ENCODE measurements at places on chromosomes 7 and 10.

DNA sequence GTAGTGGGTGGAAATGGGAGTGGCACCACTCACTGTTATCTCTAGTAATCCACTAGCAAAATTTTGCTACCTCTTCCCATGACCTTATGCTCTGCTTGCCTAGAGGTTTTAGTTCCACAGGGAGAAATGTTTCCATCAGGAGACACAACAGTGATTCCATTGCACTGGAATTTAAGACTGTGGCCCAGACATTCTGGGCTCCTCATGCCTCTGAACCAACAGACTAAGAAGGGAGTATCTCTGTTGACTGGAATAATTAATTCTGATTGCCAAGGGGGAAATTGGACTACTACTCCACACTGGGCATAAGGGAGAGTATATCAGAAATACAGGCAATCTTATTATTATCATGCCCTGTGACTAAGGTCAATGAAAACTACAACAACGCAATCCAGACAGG is 16.2 kb upstream of the BRAF start:
- no peak for DNase-seq

DNA sequence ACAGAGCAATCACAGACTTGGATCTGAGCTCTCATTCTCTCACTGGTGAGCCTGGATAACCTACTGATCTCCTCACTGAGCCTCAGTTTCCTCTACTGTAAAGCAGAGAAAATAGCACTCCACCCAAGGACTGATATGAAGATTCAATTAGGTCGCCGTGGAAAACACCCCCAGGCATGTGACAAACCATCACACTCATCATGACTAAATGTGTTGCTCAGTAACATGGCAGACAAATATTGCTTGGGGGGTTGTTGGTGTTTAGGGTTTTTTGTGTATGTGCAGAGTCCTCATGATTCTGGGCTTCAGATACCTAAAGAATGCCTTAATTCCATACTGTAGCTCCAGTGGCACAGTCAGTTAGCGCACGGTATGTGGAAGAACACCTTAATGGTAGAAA is 122.1 kb upstream of the TCF7L2 start:
- no peak for DNase-seq

DNA sequence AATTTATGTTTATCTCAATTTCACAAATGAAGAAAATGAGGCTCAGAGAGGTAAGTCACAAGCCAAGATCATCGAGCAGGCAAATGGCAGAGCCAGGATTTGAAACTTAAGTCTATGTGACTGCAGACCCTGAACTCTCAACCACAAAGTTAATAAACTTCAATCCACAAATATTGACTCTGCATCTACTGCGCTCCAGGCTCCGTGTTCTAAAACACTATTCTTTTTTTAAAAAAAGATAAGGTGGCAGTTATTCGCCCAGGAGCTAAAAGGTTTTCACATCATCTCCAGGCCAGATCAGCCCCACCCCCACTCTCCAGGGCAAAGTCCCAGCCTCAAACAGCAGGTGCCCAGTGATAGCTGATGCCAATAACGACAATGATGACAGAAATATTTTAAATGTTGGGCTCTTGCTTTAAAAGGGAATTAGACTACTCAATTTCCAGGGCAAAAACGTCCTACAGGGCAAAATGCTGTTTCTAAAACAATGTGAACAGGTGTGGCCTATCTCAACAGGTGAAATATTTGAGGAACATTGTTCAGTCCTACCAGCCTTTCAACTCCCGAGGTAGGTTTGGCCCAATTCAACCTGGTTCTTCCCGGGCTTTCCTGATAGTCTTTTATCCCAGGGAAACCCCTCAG is 85.2 kb downstream of the SORBS1 start:
- no peak for DNase-seq

GRCh38 chr10:85026878-85027467 is 698.6 kb downstream of the CCSER2 start:
- DNase-seq, result no peak

- DNase-seq, result no peak
Observed at GRCh38 chr7:42932811-42933591, 825 bp downstream of the MRPL32 start.

DNA sequence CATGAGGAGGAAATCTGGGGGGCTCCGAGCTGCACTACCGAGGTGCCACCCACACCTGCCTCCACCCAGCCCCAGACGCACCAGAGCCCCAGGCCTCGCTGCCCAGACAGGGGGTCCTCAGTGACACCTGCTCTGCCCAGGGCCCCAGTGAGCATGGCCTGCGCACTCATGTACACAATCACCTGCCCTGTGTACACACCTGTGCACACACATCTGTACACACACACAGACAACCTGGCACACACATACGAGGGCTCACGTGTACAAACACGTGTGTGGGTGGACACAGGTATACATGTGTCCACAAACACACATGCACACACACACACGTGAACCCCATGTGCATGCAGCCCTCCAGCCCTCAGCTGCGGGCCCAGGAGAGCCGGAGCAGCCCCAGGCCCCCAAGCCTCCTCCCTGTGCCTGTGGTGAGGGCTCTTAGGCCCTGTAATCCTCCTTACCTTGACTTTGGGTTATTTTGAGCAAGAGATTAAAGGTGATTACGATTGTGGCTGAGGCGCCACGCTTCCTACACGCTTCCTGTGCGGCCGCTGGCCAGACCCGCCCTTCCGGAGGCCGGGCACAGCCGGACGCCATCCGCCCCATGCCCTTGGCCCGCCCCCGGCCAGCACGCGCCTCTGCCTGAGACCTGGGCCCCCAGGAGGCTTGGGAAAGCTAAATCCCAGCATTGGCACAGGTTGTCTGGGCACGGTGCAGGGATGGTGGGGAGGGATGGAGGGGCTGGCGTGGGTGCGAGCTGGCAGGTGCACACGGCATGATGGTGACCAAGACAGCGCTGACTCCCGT is 71.9 kb downstream of the ELFN1 start:
- DNase-seq, result no peak

DNA sequence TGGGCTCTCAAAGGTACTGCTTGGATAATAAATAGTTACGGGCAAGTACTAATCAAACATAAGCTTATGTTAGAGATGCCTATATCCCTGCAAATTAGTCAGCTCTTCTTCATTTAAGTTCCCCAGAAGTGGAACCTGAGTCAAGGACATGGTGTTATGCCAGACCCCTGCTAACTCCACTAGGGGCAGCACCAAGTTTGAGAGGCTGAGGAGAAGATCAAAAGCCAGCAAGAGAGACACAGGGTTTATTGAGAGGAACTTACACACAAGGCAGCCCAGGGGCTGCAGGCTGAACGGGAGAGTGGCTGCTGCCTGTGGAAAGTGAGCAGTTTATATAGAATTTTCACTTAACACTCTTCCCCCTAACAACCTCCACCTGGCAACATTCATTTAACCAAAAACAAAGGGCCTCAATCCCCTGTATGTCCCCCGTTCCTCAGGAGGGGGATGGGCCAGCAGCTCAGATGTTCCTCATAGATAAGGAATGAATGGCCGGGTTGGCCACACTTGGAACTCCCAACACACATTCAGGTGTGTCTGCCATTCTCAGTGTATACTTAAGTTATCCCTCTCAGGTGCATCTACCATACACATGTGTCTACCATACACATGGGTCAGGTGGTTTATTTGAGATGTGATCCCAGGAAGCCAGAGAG is 62.6 kb upstream of the GHITM start:
- no peak for DNase-seq

- DNase-seq, result no peak
Observed at GRCh38 chr10:112951359-112952281, 1.6 kb downstream of the TCF7L2 start.

DNA sequence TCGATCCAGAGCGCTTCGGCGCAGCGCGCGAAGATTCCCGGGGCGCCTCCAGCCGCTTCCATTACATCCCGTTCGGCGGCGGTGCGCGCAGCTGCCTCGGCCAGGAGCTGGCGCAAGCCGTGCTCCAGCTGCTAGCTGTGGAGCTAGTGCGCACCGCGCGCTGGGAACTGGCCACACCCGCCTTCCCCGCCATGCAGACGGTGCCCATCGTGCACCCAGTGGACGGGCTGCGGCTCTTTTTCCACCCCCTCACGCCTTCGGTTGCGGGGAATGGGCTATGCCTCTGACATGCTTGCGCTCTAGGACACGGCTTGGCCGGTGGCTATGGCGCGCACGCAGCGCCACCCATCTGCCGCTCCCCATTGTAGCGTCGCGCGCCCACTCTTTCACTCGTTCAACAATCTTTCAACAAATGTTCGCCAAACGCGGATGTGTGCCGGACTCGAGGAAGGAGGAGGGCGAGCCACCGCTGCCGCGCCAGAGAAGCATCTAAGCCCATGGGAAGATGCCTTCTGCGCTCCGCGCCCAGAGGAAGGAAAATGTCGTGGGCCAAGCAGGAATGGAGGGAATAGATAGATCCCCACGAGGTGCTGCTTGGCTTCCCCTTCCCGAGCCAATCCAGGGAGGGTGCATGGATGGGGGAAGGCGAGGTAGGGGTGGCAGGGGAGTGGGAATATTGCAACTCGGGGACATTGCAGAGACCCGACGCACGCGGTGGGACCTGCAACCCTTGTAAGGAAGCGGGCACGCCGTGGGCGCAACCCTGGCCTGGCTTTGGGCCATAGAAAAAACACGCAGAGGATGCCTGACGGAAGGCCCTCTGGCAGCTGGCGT is 5.1 kb upstream of the CYP26A1 start:
- no peak for DNase-seq

DNA sequence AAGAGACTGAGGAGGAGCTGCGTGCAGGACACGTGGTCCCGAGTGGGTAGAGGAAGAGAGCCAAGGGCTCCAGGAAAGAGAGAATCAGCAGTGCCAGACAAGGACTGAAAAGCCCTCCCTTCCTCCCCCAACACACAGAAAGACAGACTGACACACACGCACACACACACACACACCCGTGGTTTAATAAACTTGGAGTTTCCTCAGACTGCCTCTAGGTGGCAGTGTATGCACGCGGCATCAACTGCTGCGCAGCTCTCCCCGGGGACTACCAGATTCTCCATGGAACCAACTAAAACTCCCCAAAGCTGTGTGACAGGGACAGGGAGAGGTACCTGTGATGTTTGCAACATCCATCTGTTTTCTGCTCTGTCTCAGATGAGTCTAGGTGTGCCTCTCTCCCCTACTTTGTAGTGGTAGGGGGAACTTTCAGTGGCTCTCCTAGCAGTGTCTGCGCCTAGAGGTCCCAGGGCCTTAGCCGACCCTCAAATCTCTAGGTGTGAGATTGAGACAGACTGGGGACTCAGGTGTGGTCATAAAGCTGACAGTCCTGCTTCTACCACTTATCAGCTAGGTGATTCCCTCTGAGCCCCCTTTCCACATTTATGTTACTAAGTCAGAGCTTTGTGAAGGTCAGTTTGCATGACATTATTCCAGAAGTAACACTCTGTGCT is 9.3 kb upstream of the TSPAN14 start:
- DNase-seq, result peak; percentile 40

- DNase-seq, result no peak
Observed at GRCh38 chr7:27183682-27184336, 1.2 kb downstream of the HOXA11 start.

DNA sequence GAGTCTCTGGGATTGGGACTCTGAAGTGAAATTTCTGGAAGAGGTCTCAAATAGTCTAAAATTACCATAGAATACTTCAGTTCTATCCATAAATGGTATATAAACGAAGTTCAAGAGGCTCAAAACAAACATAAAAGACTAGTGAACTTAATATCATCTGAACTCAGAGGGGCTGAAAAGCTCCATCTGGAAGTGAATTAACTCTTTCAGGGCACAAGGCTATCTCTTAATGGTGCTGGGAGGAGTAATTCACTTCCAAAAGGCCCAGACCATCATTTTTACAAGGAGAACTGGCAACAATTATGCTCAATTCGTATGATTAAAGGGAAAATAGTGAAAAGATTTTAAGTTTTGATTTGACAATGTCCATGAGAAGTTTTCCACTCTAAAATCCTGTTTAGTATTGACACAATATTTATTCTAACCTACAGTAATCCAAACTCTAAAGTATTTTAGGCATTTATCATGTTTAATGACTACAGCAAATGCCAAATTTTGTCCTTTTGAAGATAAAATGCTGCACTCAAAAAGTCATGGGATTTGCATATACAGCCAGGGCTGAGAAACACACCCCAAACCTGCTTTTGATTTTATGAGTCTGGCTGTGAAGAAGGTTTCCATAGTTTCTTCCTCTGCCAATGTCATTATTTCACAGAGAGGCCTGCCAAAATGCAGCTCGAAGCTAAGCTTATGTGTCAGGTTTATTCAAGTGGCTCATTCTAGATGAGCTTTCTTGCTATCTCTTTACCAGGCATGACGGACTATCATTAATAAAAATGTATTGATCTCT is 143.9 kb downstream of the HIBADH start:
- DNase-seq, result no peak

GRCh38 chr7:45074528-45075354 is 14.0 kb downstream of the NACAD start:
- no peak for DNase-seq

DNA sequence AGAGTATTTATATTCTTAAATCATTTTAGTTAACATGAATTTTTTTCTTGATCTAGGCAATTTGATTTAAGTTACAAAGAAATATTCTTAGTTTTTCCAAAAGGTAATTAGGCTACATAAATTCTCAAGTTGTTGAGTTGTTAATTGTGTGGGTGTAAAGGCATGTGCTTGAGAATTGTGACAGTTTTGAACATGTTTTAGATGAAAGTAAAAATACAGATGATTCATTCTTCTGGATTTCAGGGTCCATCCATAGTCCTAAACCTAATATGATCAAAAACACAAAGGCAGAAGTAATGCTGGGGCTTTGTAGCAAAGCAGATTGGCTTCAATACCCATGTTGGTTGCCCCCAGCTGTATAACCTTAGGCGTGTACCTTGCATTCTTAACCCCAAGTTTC is 127.9 kb downstream of the CPED1 start:
- no peak for DNase-seq

DNA sequence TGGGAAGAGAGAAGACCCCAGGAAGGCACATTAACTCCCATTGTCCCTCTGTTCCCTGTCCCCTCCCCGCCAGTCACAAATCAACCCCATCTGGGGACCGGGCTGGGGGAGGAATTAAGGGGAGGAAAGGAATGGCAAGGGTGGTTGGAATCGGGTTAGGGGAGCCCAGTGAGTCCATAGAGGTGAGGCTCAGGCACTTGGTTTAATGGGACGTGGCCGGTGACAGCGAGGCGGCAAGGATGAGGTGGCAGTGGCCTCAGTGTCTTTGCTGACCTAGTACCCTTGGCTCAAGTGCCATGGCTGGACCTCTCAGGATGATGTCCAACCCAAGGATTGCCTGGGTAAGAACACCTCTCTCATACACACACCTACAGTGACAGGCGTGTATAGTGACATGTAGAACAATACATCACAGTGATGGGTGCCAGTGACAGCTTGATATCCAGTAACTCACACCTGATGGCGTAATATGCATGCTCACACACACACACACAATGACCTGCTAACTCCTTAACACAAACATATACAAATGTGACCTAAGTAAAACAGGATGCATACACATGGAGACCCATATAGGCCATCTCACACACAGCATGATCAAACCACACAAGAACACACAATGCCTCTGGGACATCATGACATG is 12.3 kb downstream of the KCNIP2 start:
- no peak for DNase-seq

GRCh38 chr10:11434324-11434723 is 177.1 kb downstream of the USP6NL start:
- DNase-seq, result no peak

DNA sequence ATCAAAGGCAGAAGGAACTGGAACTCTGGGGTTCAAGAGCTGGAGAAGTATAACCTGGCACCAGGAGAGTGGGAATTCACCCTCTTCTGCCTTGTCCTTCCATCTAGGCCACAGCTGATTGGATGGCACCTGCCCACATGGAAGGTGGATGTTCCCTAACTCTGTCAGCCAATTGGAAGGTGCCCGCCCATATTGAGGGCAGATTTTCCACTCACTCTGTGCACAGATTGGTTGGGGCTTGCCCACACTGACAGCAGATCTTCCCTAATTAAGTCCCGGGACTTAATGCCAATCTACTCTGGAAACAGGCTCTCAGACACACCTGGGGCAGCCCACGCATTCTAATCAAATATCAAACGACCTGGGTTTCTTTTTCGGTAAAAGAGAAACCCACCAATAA is 1142.3 kb upstream of the CELF2 start:
- DNase-seq, result no peak

All from stimulated activated CD4-positive, alpha-beta T cell treated with anti-CD3 and anti-CD28 coated beads, Interleukin-15, amount 100 ng/mL, for 1 hour (primary cell).